ENCODE measurements at places on chromosomes 2 and 18.

DNA sequence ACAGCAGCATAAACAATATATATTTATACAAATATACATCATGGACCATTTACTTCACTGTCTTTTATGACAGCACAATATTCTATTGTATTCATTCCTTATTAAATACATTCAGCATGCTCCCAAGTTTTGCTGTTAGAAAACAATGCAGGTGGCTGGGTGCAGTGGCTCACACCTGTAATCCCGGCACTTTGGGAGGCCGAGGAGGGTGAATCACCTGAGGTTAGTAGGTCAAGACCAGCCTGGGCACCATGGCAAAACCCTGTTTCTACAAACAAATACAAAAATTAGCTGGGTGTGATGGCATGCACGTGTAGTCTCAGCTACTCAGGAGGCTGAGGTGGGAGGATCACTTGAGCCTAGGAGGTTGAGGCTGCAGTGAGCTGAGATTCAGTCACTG, 39.0 kb downstream of the NPC1 start:
- DNase-seq: no peak

DNA sequence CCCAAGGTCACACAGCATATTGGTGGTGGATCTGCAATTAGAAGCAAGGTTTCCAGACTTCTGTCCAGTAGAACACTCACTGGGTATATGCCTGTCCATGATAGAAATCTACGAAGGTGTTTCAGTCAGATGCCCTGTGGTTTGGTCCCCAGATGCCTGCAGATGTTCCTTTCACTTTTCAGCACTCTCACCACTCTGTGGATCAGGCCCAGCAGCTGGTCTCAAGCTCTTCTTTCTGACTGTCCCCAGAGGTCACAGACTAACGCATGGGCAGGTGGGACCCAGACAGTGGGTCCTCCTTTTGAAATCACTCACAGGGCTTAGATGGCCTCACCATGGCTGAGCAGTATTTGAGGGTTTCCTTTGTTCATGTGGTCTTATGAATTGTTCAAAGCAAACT, 376.5 kb downstream of the ALK start:
- DNase-seq: no peak

DNA sequence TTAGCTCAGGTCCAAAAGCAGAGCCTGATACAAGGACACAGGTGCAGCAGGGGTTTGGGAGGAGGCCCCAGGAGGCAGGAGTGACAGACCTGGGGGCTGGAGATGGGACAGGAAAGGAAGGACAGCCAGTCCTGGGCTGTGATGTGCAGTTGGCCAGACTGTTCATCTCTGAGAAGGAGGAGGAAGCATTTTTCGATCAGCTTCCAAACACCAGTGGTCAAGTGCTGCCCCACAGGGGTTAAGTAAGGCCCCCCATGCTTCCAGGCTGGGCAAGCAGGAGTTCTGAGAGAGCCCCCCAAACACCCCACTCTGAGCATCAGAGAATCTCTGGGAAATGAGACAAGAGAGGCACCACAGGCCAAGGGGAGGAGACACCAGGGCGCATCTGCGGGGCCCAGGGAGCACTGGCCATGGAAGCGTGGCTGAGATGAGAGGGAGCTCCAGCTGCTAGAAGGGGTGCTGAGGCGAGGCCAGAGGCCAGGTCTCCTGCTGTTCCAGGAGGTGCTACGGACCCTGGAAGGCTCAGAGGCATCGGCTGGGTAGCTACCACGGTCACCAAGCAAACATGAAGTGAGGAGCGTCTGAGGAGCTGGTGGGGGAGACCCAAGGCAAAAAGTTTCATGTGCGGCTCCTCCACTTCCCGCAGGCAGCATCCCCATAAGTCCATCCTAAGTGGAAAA, 5.6 kb upstream of the HDAC4 start:
- DNase-seq: no peak

DNA sequence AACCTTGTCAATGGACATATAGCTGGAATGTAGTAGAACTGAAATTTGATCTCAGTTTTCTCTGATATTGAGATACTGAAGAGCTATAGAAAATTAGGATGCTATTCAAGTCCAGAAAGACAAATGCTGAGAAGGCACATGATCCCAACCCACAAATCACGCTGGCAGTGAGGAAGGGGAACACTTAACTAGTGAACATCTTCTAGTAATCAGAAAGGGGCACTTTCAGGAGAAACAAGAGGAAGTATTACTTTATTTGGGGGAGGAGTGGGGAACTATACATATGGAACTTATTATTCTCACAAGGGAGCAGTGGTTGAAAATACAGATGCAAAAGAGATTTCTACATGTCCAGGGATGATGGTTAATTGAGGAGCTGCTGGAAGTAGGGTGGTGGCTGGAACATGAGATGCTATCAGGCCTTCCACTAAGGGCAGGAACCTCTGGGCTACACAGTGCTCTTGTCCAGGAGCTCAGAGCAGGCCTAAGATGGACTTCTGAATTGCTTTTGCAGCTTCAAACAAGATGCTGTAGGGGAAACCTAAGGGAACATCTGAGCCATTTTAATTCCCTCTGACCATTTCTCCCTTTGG, 79.3 kb downstream of the TGFA start:
- DNase-seq: no peak

GRCh38 chr2:213376644-213377043, 92.4 kb downstream of the SPAG16 start:
- no peak for DNase-seq

GRCh38 chr2:233079953-233080835, 20.1 kb downstream of the INPP5D start:
- no peak for DNase-seq

GRCh38 chr2:23465936-23466335, 81.0 kb downstream of the KLHL29 start:
- DNase-seq: no peak

DNA sequence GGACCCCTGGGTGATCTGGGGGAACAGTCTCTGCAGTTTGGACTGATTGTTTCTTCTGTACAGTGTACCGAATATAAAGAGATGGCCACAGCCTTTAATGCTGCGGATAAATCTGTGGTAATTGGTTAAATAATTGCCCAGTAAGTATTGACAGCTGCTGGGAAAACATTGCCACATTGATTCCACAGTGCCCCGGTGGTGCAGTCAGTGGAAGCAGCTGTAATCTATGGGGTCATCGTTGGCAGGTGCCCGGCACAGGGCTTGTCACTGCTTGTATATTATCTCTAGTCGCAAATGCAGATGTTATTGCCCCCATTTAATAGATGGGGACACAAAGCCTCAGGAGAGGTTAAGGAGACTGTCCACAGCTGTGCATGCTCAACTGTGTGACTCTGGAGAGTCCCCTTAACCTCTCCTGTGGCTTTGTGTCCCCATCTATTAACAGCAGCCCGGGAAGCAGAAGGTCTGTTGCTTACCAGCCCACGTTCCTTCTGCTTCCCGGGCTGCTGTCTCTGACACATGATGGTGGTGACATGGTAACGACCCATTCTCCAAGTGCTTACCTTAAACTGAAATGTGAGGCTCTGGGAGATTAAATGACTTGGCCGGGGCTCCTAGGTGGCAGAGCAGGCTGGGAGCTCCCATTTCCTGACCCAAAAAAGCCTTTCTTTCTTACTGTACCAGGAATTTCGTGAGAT, 76.9 kb downstream of the NCK2 start:
- no peak for DNase-seq

DNA sequence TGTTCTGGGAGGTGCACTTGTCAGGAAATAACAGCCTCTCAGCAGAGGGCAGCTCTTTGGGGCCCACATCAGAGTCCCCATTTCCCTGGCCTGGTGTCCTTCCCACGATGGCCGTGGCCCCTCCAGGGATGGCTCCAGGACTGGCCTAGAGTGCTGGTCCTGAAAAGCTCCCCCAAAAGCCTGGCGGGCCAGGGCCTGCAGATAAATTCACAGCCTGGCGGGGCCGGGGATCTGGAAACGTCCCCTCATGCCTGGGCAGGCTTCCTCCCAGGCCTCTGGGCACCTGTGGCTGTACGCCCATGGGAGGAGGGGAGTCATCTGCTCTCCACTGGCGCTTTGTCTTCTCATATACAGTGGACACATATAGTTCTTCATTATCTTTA, 52.6 kb upstream of the HS6ST1 start:
- DNase-seq: no peak

DNA sequence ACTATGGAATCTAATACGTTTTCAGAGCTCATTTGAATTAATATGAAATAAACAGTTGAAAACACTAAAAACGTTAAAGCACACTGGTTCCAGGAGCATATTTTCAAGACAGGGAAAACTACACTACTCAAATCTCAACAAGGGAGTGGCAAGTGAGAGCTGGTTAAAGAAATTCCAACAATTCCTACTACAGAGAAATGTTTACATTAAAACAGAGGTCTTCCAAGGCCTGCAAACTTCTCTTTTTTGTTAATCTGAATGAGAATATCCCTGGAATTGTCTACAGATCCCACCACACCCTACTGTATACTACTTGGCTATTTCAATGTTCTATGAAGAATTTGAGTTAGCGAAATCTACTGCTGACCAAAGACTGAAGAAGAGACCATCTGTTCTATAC, 231.5 kb downstream of the ZEB2 start:
- no peak for DNase-seq

DNA sequence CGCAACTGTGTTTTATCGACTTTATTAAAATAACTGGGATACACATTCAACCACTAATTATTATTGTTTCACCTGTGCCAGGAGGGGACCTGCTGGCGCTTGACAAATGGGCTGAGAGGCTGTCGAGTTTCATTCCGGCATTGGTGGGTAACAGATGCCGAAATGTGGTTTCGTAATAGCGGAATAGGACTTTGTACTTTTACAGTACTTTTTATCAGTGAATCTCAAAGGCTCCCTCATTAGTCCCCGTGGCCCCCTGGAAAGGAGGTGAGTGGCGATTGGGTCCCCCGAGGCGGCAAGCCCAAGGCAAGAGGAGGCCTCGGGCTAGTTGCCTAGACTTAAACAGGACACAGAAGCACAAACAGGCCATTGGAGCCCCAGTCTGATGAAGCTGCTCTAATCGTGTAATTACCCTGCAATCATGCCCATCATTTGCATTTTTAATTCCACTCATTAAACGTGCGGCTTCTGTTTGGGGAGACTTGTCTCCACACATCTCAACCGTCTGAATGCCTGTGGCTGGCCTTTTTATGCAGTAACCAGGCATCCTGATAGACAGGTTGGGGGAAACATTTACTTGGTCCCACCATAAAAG, 193.2 kb downstream of the INO80D start:
- no peak for DNase-seq

DNA sequence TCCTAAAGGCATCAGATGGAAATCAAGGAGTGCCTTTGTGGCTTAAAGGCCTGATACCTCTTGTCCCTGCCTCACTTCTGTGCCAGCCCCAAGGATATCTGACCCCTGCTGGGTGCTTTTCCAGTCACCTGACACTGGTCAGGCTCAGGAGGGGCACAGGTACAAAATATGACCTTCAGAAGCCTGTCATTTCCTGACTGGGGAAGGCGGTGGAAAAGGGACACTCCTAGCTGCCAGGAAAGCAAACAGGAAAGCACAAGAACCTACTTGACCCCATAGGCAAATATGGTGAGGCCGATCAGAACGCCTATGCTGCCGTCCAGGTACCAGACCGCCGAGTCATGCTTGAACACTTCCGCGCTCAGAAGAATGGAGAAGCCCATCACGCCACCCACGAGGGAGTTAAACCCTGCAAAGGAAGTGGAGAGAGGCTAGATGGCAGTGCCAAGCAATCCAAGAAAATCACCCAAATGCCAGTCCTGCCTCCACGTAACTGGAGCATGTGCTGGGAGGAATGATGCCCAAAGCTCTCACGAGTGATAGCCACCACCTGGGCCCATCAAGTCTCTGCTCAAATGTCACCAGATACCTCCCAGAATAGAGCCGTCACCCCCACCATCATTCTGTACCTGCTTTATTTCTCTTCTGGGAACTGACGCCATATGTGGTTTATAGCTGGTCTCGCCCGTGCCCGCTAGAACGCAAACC, 204.0 kb downstream of the MGAT5 start:
- no peak for DNase-seq
